ENCODE measurements at places on chromosomes 1 and 21.

- H3K27me3 ChIP-seq, result no peaks in the 10 kb centered on the region
- H3K4me3 ChIP-seq, result no peak overlapping the region
- no peak for DNase-seq
- H3K36me3 ChIP-seq, result no peaks in the 10 kb centered on the region
Observed at GRCh38 chr1:56442290-56442877, 137.0 kb downstream of the PLPP3 start.

DNA sequence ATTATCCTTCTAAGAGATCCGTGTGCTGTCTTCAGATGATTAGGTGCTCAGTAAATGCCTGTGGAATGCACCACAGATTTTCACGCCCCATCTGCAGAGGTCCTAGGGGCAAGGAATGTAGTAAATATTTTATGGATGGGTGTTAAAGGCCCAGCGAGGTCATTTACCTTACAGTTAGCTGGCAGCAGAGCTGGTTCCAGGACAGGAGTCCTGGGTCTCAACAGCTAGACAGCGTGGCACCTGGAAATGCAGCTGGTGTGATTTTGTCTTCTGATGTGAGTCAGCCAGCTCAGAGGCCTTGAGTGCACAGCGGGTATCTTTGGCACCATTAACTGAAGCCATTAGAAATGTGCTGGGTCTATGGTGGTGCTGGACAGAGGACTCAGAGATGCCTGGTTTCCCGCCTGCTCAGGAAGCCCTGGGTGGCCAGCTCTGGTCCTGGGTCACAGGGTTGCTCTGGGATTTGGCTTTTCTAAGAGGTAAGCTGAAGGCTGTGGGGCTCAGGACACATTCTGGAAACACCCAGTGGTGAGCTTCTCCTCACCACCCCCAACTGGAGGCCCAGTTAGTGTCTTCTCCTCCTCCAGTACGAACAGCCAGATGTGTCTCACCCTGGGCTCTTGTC, 65.5 kb downstream of the DDX20 start:
- no peak overlapping the region for H3K27ac ChIP-seq
- H3K36me3 ChIP-seq, result no peaks in the 10 kb centered on the region
- no peak for DNase-seq
- H3K4me3 ChIP-seq, result no peak overlapping the region
- no peaks in the 10 kb centered on the region for H3K27me3 ChIP-seq
- no peaks in the 10 kb centered on the region for H3K4me1 ChIP-seq

- H3K27ac ChIP-seq, result no peak overlapping the region
- H3K36me3 ChIP-seq, result no peaks in the 10 kb centered on the region
- no peaks in the 10 kb centered on the region for H3K4me1 ChIP-seq
- H3K27me3 ChIP-seq, result no peaks in the 10 kb centered on the region
- no peak overlapping the region for H3K4me3 ChIP-seq
Observed at GRCh38 chr21:38753557-38753971, 52.2 kb upstream of the ETS2 start.

- H3K27me3 ChIP-seq, result peaks cover 3% of the 10 kb centered on the region
- H3K4me1 ChIP-seq, result no peaks in the 10 kb centered on the region
- H3K27ac ChIP-seq, result no peak overlapping the region
- H3K36me3 ChIP-seq, result no peaks in the 10 kb centered on the region
Observed at GRCh38 chr1:18282851-18283600, 175.4 kb downstream of the IGSF21 start.

DNA sequence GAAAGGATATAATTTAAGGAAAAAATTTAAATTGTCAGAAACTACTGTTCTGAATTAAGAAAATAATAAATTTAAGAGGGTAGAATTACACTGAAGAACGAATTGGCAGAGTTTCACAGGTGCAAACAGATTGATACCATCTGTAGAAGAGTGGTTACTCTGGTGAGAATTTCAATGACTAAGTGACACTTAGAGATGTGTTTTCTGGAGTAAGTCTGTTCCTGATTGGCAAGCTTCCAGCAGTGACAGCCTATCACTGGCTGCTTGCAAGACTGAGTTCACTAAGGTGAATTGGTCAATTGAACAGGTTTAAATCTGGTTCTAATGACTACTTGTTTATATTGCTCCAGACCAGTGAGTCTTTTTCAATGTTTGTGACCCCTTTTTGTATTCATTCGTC, 838.2 kb upstream of the RGS18 start:
- no peak for DNase-seq
- H3K27ac ChIP-seq, result no peak overlapping the region
- no peaks in the 10 kb centered on the region for H3K27me3 ChIP-seq
- H3K4me1 ChIP-seq, result no peaks in the 10 kb centered on the region
- no peaks in the 10 kb centered on the region for H3K36me3 ChIP-seq

GRCh38 chr21:15071009-15071408, 6.2 kb upstream of the NRIP1 start:
- H3K4me1 ChIP-seq, result peaks cover 5% of the 10 kb centered on the region
- H3K27ac ChIP-seq, result no peak overlapping the region
- no peak overlapping the region for H3K4me3 ChIP-seq
- no peak for DNase-seq
- no peaks in the 10 kb centered on the region for H3K27me3 ChIP-seq

GRCh38 chr1:106831511-106831910, 225.0 kb upstream of the PRMT6 start:
- H3K4me1 ChIP-seq, result no peaks in the 10 kb centered on the region
- H3K27ac ChIP-seq, result no peak overlapping the region
- no peaks in the 10 kb centered on the region for H3K36me3 ChIP-seq
- DNase-seq, result no peak
- H3K27me3 ChIP-seq, result no peaks in the 10 kb centered on the region
- no peak overlapping the region for H3K4me3 ChIP-seq

DNA sequence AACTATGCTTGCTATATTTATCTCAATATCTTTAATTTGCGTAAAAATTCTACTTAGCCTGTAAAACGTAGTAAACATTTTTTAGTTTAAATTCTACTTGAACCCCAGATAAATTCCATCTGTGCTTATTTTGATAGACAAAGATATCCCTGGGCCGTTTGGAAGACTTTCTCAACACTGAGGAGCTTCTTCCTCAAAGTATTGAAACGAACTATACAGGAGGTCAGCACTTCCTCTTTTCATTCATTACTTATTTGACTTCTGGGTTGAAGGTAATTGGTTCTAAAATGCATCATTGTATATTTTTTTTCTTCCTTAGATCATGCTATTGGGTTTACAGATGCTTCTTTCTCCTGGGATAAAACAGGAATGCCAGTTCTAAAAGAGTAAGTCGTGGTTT, 74.7 kb downstream of the HSPA13 start:
- H3K4me1 ChIP-seq, result no peaks in the 10 kb centered on the region
- no peak overlapping the region for H3K27ac ChIP-seq
- DNase-seq, result no peak
- H3K4me3 ChIP-seq, result no peak overlapping the region
- H3K36me3 ChIP-seq, result no peaks in the 10 kb centered on the region

DNA sequence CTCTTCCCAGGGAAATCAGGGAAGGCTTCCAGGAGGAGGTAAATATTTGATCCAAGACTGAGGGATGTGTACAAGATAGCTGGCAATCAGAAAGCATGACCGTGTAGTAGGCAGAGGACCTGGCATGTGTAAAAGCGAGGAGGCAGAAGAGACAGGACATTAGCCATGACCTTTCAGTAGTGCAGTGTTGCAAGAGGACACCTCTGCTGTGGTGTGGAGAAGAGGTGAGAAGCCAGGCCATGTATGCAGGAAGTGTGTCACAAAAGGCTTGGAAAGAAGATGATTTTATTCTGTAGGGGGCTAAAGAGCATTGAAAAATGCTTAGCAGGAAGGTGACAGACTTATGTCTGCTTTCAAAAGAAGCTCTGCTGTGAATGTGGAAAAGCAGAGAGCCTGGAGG, 381.0 kb downstream of the ZP4 start:
- H3K27ac ChIP-seq, result no peak overlapping the region
- DNase-seq, result no peak
- H3K36me3 ChIP-seq, result no peaks in the 10 kb centered on the region
- no peaks in the 10 kb centered on the region for H3K4me1 ChIP-seq
- no peak overlapping the region for H3K4me3 ChIP-seq
- no peaks in the 10 kb centered on the region for H3K27me3 ChIP-seq

- H3K4me3 ChIP-seq, result no peak overlapping the region
- H3K4me1 ChIP-seq, result peaks cover 4% of the 10 kb centered on the region
- DNase-seq, result no peak
- no peaks in the 10 kb centered on the region for H3K27me3 ChIP-seq
- no peak overlapping the region for H3K27ac ChIP-seq
- H3K36me3 ChIP-seq, result no peaks in the 10 kb centered on the region
Observed at GRCh38 chr21:39037807-39038405, 145.3 kb downstream of the PSMG1 start.

DNA sequence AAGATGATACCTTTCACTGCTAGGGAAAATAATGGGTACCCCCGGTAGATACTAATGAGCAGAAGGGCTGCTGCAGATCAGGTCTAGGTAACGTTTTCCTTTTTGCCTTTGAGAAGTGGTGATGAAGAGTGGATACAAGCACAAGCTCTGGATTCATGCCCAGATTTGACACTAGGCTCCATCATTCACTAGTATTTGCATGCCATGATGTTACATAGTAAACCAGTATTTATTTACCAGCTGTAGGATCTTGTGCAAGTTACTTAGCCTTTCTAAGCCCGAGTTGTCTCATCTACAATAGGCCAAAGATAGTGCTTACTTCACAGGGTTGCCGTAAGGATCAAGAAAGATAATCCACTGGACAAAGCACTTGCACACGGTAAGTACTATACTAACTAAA, 14.2 kb downstream of the PTPN14 start:
- H3K27ac ChIP-seq, result no peak overlapping the region
- H3K4me3 ChIP-seq, result no peak overlapping the region
- DNase-seq, result no peak
- no peaks in the 10 kb centered on the region for H3K36me3 ChIP-seq
- no peaks in the 10 kb centered on the region for H3K4me1 ChIP-seq

GRCh38 chr1:9135073-9135836, 6.4 kb upstream of the GPR157 start:
- no peaks in the 10 kb centered on the region for H3K27me3 ChIP-seq
- DNase-seq, result no peak
- H3K4me1 ChIP-seq, result no peaks in the 10 kb centered on the region
- H3K4me3 ChIP-seq, result no peak overlapping the region
- no peaks in the 10 kb centered on the region for H3K36me3 ChIP-seq

- H3K27me3 ChIP-seq, result no peaks in the 10 kb centered on the region
- H3K27ac ChIP-seq, result no peak overlapping the region
- no peaks in the 10 kb centered on the region for H3K4me1 ChIP-seq
- no peak overlapping the region for H3K4me3 ChIP-seq
- DNase-seq, result no peak
Observed at GRCh38 chr1:53090227-53091147, 28.5 kb downstream of the PODN start.

- no peak overlapping the region for H3K27ac ChIP-seq
- no peak overlapping the region for H3K4me3 ChIP-seq
- peaks cover 17% of the 10 kb centered on the region for H3K27me3 ChIP-seq
- H3K4me1 ChIP-seq, result peaks cover under 1% of the 10 kb centered on the region
- H3K36me3 ChIP-seq, result no peaks in the 10 kb centered on the region
Observed at GRCh38 chr1:200048244-200048643, 20.7 kb downstream of the NR5A2 start.

Data from effector memory CD4-positive, alpha-beta T cell (primary cell).